ENCODE measurements at places on chromosomes 16 and 17.

GRCh38 chr17:56661906-56662305, 68.4 kb downstream of the NOG start:
- DNase-seq, result no peak

- DNase-seq, result no peak
Measured at GRCh38 chr16:87411375-87412271, 19.5 kb downstream of the MAP1LC3B start.

DNA sequence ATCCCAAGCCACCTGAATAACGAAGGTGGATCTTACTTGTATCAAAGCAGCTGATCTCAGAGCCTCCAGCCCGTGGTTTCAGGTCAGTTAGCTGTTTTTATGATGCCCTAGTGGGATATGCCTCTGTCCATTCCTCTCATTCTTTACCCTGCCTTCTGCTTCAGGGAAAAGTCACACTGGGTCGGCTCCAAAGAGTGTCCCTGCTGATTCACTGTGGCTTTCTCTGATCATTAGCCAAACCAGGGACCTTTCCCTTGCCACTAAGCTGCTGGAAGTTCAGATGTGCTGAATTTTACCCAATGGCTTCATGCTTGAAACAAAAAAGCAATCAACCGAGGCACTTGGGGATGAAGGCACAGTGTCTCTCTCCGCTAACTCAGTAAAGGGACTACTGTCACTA, 170.2 kb upstream of the SALL1 start:
- no peak for DNase-seq

GRCh38 chr16:50268352-50268751, 2.0 kb downstream of the ADCY7 start:
- DNase-seq, result no peak

DNA sequence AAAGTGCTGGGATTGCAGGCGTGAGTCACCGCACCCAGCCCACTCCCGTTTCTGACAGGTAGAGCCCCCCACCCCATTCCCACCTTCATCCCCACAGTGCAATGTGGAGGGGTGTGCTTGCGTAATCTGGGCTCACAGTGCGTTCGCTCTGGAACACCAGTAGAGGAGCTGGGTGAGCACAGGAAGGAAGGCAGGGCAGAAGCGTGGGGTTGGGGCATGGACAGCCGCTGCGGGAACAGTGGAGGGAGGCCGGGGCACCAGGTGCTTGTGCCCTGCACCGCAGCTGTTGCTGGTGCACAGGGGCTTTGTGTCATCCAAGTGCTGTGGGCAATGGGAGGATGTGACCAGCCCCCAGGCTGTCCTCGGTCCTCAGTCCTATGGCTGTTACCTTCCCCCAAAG, 24.7 kb downstream of the KDM8 start:
- DNase-seq, result no peak

DNA sequence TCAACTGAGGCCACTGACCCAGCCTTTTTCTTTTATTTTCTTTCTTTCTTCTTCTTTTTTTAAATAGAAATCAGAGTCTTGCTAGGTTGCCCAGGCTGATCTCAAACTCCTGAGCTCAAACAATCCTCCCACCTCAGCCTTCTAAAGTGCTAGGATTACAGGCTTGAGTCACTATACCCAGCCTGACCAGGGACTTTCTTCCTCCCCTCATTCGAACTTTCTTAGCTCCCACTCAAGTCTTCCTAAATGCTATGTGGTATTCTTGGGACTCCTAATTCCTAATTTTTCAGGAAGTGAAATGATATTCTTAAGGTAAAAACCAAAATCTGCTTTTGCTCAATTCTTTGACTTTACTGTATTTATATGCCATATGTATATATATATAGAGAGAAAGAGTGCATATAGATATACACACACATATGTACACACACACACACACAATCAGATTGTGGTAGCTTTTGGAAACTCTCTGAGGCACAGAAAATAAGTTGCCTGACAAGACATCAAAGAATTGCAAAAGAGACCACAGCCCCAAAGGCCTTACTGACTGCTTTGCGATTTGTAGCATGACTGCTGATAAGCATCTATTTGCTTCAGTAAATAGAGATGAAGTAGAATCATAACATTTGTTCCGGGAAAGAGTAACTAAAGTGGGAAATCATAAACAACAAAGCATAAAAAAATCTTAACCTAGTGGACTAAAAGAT, 9.5 kb upstream of the AMZ2 start:
- no peak for DNase-seq

- DNase-seq, result no peak
Measured at GRCh38 chr16:77677129-77677528, 45.2 kb upstream of the NUDT7 start.

DNA sequence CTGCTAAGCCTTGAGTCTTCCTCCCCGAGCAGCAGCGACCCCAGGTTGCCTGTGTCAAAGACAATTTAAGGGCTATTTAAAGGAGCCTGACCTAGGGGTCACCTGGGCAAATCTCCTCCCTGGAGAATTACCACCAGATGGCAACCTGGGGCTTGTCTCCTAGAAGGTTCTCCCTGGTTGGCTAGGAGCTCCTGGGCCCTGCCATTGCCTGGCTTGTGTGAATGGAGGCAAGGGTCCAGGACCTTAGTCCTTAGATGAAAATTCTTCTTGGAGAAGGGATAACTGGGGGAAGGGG, 51.3 kb upstream of the TAC4 start:
- DNase-seq, result no peak

DNA sequence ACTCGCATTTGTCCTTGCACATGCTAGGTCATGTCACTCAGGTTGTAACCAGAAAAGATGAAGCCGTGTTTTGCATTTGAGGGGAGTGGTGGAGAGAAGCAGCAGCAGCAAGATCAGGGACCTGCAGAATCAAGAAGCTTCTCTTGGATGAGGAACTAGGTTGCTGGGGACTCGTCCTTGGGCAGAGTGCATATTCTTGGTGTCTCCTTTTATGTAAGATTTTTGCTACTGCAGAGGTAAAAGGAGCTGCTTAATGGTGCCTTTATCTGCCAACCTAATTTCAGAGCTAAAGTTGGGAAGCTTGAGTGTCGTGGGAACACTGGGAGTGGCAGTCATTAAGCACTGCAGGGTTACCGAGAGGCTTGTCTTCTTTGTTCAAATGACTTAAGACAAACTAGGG, 236.5 kb downstream of the MAP2K4 start:
- no peak for DNase-seq

DNA sequence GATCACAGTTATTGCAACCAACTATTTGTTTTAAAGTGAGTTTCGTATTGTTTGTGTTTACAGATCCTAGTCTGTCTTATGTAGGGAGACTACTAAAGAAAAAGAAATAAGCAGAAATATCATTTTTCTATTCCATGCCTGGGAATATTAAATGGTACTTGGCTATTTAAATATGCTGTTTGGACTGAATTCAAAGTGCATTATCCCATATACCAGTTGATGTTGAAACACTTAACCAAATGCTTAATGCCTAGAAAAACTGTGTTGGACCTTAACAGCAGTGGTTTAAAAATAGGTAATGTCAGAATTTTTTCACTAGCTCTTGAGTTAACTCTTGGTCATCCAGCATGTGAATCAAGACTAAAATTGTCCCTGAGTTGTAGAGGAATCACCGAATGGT, 37.5 kb upstream of the TOM1L1 start:
- DNase-seq, result no peak

- no peak for DNase-seq
Measured at GRCh38 chr16:30054451-30054850, 11.1 kb upstream of the ALDOA start.
